NCI-H2227 treated with DMSO at 0.1 percent for 48 hours (cell line): ENCODE measurements at places on chromosomes 16 and 17.

DNA sequence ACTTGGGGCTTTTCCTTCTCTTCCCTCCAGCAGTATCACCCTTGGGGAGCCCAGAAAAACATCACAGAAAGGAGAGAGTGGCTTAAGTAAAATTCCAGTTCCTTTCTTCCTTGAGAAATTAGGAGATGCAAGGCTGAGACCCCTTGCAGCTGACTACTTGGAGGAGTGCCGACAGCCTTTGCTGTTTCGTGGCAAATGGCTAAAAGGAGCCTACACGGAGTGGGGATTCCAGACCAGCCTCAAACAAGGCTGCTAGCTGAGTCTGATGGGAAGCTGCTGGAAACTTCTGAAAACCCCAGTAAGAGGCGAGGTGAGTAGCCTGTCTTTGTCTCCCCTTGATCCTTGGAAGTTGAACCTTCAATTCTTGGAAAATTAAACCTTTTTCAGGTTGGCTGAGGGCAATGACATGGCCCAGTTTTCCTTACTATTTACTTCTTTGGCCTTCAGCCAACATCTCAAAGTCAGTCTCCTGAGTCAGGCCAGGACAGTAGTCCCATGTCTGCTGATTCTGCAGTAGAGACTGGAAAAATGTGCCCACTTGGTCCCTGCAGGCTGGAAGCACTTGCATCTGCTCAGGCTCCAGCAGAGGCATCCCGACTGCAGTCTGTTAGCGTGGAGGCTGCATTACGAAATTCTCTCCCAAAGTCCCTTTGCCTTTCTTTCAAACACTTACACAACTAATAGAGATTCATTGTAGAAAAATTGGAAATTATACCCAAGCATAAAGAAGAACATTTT is 23.4 kb downstream of the SMIM36 start:
- DNase-seq: no peak

GRCh38 chr16:68490829-68491575 is 42.7 kb upstream of the SMPD3 start:
- DNase-seq: no peak

- DNase-seq: no peak
Observed at GRCh38 chr17:76082326-76083251, 3.6 kb downstream of the ZACN start.

DNA sequence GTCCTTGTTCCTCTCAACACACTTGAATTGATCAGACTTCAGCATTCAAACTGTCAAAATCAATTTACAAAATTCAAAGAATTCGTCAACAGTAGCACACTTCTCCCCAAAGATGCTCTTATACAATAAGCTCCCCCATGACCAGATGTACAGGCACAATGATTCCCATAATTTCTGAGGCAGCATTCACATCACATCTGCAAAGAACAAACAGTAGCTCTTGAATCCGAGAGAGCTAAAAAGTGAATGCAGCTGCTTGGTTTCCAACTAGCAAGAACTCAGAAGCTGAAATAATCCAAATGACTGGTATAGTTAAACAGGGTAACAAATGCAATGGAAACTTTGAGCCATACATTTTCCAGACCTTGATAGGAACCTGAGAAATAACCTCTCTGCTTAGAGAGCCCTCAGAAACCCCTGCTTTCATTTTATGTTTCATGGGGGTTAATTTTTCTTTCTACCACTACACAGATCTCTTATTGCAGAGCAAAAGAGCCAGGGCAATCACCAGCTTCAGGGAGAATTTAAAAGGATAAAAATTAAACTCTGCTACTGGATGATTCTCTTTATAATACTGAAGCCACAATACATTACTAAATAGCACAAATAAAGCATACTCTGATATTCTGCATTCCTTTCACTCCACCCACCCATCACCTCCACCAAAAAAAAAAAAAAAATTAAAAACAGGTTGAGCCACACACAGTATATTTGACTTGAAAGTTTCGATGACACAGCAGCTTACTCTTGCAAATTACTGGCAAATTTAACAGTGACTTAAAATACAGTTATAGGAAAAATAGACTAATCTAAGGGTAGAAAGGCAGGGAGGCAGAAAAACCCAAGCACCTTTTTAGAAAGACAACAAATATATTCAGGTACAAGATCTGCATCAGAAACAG is 23.1 kb upstream of the TMEM97 start:
- DNase-seq: no peak

GRCh38 chr17:17041018-17041521 is 1.2 kb upstream of the MPRIP start:
- DNase-seq: no peak

GRCh38 chr17:9364837-9365430 is 210.7 kb downstream of the STX8 start:
- DNase-seq: no peak

GRCh38 chr16:73036074-73036826 is 11.7 kb downstream of the ZFHX3 start:
- no peak for DNase-seq

- no peak for DNase-seq
Observed at GRCh38 chr17:31566247-31566991, 174.9 kb downstream of the RAB11FIP4 start.

DNA sequence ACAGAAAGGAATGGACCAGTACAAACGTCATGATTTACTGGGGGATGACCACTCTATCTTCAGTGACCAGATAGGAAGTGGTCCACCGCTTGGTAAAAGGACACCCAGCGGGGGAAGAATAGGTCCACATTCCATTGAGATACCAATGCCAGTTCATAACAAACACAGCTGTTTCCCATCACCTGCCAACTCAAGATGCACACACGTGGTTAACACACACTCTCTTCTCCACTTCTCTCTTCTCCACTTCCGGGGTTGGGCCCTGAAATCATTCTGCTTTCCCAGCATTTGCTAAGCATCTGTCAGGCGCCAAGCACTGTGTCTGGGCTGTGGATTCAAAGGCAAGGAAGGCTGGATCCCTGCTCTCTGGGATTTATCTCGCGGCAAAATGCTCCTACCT is 175.5 kb downstream of the SLC39A11 start:
- no peak for DNase-seq

GRCh38 chr17:83180264-83180995 is 101.0 kb downstream of the METRNL start:
- no peak for DNase-seq

DNA sequence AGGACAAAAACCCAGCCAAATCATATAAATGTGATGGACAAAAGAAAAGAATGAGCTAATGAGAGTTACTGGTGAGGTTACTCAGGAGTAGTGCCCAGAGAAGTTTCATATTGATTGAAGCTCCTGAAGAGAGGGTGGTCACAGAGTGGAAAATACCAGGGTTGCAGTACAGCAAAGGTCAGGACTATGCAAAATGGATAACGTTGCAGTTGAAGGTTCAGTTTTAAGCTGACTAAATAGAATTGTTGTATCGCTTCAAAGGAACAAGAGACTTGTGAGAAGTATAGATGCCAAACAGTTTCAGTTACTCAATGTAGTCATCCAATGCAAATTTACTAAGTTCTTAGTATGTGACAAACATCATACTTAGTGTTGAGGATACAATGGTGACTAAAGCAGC is 47.1 kb downstream of the ABCA8 start:
- DNase-seq: no peak

DNA sequence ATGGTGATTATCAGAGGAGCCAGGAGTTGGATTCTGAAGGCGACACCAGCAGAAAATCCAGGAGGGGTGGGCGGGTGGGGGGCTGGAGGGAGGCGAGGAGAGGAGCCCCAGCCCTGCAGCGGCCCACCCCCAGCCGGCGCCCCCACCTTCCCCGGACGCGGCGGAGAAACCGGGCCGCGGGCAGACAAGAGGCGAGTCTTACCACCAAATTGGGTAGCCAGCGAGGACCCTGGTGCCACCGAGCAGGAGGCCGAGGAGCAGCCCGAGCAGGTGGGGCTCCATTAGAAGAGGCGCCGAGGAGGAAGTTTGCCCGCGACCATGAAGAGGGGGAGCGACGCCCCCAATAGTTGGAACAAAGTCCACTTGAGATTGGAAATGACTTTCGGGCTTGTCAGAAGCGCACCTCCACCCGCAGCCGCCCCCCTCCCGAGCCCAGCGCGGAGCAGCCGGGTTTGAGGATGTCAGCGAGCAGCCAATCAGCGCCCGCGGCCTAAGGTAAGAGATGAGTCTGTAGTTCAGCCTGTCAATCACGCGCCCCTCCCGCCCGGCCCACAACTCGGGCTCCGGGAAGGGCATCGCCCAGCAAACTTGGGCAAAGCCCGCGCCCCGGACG is at the start of gene WNT3:
Gene WNT3, minus strand, starts transcription at position 377 of the 613 bp plus-strand sequence. Its CDS starts 95 bp downstream, at position 282.
- DNase-seq: peak; percentile 19

DNA sequence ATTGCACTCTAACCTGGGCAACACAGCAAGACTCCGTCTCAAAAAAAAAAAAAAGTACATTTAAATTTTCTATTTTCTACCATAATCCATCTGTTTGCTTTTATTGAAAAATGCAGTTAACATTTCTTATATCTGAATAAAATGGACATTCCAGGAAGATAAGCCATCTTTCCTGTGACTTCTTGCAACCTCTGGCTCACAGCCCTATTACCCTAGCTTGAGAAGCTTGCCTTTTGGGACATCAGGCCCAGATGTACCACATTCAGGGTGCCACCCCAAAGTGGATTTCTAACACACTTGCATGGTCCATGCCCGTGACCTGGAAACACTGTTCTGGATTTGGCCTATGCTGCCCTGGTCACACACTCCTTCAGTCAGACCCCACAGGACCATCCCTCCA is 30.1 kb upstream of the DDX52 start:
- DNase-seq: no peak

GRCh38 chr17:7886227-7887037 is 2.2 kb upstream of the CHD3 start:
- DNase-seq: peak; percentile 80

DNA sequence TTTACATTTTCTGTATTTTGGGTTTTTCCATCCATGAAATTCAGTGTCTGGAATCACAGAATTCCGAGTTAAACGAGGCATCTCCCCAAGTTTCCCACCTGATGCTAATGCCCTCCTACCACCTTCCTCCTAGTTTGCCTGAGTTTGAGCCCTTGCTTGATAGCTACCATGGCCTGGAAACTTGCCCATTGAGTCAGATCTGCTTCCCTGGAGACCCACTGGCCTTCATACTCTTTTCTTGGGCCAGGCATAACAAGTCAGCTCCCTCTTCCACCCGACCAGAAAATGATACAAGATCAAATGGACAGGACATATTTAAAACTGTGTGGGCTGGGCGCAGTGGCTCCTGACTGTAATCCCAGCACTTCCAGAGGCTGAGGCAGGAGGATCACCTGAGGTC is 10.2 kb downstream of the SETD1A start:
- no peak for DNase-seq

- no peak for DNase-seq
Observed at GRCh38 chr17:42309986-42310786, 21.9 kb downstream of the STAT5A start.

- DNase-seq: peak; percentile 68
Observed at GRCh38 chr17:17749025-17749772, 67.9 kb downstream of the RAI1 start.

DNA sequence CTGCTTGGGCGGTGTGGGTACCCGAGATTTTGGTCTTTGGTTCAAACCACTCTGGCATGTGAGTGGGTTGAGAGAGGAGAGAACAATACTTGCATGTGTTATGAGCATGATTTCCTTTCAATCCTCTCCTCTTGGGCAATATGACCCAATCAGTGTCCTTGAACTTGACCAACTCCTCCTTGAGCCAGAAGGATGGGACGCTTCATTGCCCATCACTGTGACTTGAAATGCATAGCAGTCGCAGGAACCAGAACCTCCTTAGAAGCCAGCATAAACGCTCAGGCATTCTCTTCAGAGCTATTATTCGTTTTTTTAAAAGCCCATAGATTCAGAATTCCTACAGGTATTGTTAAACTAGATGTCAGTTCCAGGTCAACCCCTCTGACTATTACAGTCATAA is 367.4 kb downstream of the HAPSTR1 start:
- DNase-seq: no peak

GRCh38 chr17:5560361-5560988 is 23.8 kb downstream of the NLRP1 start:
- DNase-seq: no peak

DNA sequence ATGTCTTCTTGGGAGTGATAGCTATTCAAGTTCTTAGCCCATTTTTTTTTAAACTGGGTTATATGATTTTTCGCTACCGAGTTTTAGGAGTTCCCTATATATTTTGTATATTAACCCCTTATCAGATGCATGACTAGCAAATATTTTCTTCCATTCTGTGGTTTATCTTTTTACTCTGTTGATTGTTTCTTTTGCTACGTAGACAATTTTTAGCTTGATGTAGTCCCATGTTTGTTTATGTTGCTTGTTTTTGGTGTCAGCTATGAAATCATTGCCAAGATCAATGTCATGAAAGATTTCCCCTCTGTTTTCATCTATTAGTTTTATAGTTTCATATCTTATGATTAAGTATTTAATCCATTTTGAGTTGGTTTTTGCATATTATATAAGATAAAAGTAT is 480.5 kb downstream of the CDH11 start:
- no peak for DNase-seq

- DNase-seq: no peak
Observed at GRCh38 chr17:79789943-79790804, 6.7 kb downstream of the CBX8 start.

DNA sequence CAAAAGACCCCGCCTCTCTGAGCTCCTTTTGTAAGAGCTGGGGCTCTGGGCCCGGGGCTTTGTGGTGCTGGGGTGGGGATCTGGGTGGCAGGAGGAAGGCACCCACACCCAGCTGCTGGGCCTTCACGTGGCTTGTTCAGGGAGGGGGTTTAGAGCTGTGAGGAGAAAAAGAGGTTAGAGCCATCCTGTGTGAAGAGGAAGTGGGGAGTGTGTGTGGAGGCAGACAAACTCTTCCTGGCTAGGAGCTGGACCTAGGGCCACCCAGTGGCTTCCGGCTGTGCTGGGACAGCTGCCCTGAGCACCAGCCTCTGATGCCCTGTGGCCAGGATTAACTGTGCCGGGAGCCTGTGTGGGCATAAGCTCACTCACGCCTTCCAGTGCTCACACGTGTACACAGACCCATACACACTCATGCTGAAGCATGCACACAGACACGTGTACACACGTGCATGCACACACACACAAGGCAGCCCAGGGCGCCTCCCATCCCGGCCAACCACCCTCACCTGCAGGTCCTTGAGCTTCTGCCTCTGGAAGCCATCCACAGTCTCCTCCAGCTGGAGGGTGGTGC is 7.4 kb downstream of the CIBAR2 start:
- DNase-seq: no peak
